Subcutaneous adipose tissue (tissue), 4 donors: ENCODE measurements at places on chromosomes 1 and 21. TPM values are rescaled to one million over a fixed set of nuclear protein-coding genes. Genes with fewer than 3 reads are reported as not detected.

LAMB3 gene
- 5.5 TPM for total RNA-seq

SLC2A5 gene
- total RNA-seq: 10.5 TPM

LCE2A gene
- not detected for total RNA-seq

ATG4C gene
- total RNA-seq: 15.6 TPM

GBP5 gene
- total RNA-seq: 6.2 TPM

AJAP1 gene
- 0.22 TPM for total RNA-seq

MMP23B gene
- total RNA-seq: 1.7 TPM

SAMSN1 gene
- total RNA-seq: 4.9 TPM

RAB7B gene
- 1.7 TPM for total RNA-seq

SHE gene
- 11.6 TPM for total RNA-seq

NT5C1A gene
- not detected for total RNA-seq

POTED gene
- total RNA-seq: not detected

GNPAT gene
- total RNA-seq: 35.8 TPM

PCBP3 gene
- 5.3 TPM for total RNA-seq

ANXA9 gene
- not detected for total RNA-seq

PAX7 gene
- total RNA-seq: not detected

SPRR2F gene
- total RNA-seq: not detected

OR2T8 gene
- not detected for total RNA-seq

CELF3 gene
- not detected for total RNA-seq

HAO2 gene
- 0.66 TPM for total RNA-seq

USP21 gene
- 9.6 TPM for total RNA-seq

PDZK1 gene
- total RNA-seq: not detected

CNTN2 gene
- total RNA-seq: 0.19 TPM

HTR6 gene
- not detected for total RNA-seq
